ENCODE measurements at places on chromosomes 5 and 9.

DNA sequence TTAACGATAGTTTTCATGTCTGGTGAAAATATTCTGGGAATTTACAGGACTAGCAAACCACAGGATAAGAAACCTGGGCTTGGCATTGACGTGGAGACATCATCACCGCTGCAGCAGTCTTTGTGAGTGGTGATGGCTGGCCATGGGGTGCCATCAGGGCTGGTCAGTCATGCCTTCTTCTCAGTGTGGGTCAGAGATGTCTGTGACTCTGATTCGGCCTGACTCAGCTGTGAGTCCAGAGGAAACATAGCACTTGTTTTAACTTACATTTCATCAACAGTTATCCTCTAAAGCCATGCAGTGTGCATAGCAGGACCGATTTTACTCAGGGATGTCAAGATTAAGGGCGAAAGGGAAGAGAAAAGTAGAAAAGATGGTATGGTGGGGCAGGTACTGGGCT is 33.2 kb upstream of the CYFIP2 start:
- no peak for DNase-seq

DNA sequence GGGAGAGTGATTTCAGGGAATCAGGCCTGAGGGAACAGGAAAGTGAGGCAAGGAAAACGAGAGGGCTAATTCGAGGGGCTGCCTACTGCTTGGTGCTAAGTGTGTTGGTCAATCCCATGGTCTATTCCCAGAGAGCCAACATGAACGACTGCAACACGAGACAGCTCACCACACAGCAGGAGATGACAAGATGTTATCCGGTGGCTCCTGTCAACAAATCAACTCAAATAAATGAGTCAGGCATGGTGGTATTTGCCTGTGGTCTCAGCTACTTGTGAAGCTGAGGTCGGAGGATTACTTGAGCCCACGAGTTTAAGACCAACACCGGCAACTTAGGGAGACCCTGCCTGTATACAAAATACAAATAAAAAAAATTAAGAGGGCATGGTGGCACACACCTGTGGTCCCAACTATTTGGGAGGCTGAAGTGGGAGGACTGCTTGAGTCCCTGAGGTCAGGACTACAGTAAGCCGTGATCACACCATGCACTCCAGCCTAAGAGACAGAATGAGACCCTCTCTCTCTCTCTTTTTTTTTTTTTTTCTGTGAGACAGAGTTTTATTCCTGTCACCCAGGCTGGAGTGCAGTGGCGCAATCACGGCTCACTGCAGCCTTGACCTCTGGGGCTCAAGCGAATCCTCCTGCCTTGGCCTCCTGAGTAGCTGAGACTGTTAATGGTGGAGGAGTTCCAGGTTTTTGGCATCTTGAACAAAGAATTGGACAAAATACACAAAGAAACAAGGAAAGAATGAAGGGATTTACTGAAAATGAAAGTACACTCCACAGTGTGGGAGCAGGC is 9.0 kb upstream of the FAF2 start:
- no peak for DNase-seq

DNA sequence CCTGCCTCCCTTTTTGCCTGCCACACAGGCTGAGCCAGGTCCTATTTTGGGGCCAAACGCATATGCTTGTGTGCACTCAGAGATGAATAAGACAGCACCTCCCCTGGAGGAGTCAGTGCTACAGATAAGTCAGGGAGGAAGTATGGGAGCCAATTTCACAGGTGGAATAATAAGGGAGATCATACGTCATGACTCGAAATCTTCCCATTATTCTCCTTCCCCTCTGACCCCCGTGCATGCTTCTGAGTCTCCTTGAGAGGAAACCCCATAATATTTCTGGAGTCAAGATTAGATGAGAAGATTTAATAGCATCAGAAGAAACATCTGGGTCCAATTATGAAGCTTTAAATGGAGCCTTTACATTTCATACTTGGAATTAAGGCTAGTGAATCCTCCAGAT is 15.1 kb upstream of the ZCCHC7 start:
- DNase-seq = no peak

GRCh38 chr9:14030375-14031059 is 283.4 kb downstream of the NFIB start:
- no peak for DNase-seq

GRCh38 chr9:94668928-94669729 is 29.8 kb upstream of the FBP1 start:
- no peak for DNase-seq

DNA sequence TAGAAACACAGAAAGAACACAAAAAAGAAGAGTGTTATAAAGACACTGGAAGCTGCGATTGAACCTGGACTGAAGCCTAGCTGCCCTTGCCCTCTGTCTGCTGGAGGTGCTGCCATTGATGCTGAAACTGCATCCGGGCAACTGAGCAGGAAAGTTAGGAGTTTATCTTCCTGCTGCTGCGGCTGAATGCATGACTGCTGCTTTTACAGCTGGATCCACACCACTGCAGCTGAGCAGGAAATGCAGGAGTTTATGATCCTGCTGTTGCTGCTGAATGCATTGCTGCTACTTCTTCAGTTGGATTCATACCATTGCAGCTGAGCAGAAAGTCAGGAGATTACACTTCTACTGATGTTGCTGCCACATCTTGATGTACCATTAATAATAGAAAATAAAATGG is 21.8 kb upstream of the JAKMIP2 start:
- DNase-seq = no peak

DNA sequence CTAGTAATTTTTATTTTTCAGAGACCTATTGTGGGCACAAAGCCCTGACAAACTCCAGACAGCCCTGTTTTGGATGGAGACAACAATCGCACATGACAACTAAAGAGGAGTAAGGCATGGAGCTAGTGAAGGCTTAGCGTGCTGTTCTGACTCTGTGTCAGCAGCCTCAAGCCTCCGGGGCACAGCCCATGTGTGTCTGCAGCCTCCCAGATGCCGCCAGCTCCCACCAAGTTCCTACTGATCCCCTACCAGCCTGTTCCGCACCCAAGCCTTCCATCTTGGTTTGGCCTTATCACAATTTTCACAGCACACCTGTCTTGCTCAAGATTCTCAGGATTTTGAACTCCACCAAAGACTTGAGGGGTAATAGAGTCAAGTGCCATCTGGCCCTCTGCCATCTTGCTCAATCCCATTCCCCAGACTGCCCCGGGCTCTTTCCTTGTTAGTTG is 70.3 kb upstream of the SH3PXD2B start:
- DNase-seq = no peak

DNA sequence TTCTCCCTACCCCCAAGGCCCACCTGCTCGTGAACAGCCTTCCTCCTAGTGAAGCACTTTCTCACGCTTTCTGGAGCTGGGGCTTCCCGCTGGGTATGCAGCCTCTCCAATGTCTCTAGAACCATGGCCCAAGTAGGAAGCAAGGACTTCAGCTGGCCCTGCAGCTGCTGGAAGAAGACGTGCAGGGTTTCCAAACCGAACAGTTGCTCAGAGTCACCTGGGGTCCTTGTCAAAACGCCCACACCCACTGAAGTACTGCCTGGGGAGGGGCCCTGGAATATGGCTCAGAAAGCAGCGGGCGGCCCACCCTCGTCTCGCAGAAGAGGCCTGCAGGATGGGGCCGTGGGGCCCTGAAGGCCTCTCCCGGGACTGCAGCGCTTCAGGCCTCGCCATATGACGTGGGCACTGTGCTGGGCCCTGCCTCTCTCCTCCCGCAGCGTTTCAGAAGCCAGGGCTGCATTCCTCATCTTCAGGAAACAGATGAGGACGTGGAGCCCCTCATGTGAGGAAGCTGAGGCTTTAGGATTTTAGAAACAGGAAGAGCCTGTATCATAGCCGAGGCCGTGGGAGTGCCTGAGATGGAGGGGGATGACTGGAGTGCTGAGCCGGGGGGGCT is 116.0 kb upstream of the LMX1B start:
- peak; percentile 17 for DNase-seq

- DNase-seq = no peak
Observed at GRCh38 chr5:55303238-55303690, 4.2 kb downstream of the DHX29 start.

- no peak for DNase-seq
Observed at GRCh38 chr5:68378204-68378820, 162.8 kb downstream of the PIK3R1 start.

GRCh38 chr5:81639556-81639955 is 111.3 kb downstream of the SSBP2 start:
- DNase-seq = no peak

DNA sequence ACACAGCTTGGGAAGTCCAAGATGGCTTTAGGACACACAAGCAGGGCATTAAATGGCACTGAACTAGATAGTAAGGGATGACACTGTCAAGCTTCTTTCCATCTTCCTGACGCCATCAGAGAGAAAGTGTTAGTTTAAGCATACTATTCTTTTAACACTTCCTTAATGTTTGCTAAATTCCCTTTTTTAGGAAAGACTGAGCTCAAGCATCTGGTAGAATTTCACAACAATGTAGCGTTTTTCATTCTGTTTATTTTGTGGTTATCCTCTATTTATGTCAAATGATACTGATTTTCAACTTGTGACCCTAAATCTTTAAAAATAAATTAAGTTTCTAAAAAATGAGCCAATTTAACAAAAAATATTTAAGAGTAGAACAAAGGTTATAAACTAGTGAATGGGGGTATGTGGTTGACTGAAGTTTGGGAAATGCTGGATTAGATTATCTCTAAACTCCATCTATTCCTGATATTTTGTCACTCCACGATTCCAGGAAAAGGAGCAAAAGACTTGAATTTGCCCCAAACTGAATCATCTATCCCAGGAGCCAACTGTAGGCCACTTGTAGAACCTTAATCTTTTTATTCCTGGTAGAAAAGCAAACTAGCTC is 147.4 kb upstream of the KLF9 start:
- DNase-seq = no peak

- DNase-seq = no peak
Observed at GRCh38 chr9:114156657-114157421, 1.5 kb downstream of the COL27A1 start.

- no peak for DNase-seq
Observed at GRCh38 chr5:154524181-154524580, 46.2 kb upstream of the HAND1 start.

DNA sequence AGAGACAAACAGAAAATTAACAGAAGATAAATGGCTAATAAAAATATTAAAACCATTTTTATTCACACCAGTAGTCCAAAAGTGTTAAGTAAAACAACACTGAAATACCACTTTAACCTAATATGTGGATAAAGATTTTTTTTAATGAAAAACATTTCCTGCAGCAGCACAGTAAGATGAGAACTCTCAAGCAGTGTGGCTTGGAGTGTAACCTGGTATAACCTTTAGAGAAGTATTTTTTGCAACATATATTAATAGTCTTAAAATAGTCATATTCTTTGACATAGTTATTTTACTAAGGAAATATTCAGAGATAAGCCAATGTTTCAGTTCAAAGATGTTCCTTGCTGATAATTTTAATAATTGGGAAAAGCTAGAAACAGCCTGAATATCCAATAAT is 644.4 kb downstream of the PDE4D start:
- DNase-seq = no peak

- no peak for DNase-seq
Observed at GRCh38 chr5:72558046-72558336, 50.8 kb upstream of the ZNF366 start.

DNA sequence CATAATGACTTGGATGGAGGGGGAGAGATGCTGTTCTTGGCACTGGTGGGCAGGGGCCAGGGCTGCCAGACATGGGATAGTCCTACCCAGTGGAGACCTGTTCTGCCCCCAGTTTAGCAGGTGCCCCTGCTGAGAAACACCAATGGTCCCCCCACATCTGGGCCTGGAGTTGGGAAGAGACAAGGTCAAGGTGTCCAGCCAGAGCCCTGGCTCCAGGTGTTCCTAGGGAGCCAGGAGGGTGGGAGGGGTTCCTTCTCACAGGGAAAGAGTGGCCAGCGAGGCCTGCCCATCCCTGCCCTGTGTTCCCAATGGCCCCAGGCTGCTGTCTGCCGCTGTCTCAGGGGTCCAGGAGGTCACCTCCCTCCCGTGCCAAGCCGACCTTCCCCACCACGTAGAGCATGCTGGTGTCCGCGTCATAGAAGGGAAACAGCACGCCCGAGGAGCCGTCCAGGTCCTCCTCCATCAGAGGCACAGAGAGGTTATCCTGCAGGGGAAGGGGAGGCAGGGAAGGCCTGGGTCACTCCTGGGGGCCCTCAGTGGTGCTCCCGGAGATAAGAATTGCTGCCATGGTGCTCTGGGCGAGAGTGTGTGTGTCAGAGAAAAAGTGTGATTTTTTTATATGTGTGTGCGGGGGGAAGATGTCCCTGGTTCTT is 11.7 kb upstream of the TRIM14 start:
- DNase-seq = no peak

DNA sequence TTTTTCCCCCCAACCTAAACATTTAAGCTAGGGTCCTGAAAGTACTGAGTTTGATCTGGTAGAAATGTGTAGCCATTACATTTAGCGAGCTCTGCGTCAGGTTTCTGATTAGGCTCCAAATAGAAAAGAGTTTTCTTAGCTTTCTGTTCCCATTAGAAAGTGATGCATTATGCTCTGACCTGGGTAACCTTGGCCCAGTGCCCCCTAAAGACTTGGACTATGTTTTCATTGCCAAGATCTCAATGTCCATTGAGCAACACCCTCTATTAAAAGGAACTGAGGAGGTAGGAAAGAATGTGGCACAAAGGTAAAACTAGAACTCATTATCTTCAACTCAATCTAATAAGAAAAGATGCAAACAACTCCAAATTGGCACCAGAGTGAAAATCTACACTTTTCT is 358.9 kb upstream of the PCSK5 start:
- no peak for DNase-seq

DNA sequence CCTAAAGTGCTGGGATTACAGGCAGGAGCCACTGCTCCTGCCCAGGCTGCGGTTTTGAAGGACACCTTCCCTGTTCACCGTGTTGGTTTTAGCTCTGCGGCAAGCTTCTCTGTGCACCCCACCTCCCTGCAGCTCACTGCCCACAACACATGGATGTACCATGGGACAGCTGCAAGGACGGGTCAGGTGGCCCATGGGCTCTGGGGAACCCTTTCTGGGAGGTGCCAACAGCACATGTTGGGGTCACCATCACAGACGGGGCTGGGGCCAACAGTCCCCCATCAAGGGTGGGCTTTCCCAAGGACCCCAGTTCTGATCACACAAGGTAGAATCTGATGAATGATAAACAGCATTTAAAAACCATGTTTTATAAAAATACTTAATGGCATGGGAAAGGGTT is 7.5 kb downstream of the EXD3 start:
- DNase-seq = no peak

DNA sequence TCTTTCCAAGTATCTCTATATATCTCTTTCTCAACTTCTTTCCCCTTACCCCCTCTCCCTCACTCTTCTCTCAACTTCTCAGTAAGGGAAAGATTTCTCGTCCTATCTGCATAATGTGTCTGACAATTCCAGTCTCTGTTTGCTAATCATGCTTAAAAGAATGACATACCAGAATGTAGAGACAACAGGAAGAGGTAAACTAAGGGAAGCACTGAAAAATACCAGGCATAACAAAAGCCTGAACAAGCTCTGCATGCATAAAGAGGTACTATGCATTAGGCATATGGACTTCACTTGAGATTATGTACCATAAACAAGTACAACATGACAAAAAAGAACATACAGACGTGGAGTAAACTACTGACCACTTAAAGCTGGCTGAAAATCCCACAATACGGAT is 62.6 kb downstream of the SEMA5A start:
- DNase-seq = no peak
